ENCODE measurements at places on chromosomes 2 and 18. TPM values are rescaled to one million over a fixed set of nuclear protein-coding genes. Genes with fewer than 3 reads are reported as not detected.

SATB2 gene
- total RNA-seq, result 5.3 TPM

CYRIA gene
- 22.3 TPM for total RNA-seq

DNA sequence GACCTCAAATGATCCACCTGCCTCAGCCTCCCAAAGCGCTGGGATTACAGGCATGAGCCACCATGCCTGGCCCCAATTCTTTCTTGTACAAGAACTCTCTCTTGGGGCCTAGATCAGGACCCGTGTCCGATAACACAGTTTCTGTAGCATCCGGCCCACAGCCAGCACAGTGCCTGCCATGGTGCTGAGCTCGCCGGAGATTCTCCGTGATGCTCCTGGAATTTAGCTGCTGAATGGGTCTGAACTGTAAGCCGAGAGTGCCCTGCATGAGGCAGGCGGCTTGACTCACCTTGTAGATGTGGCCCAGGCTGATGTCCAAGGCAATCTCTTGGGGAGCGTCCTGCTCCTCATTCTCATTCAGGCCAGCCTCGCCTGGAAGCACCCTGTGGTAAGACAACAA is 53.3 kb upstream of the SEMA4C start:
- no peak for DNase-seq

GRCh38 chr2:75243219-75243618 is 43.9 kb upstream of the TACR1 start:
- DNase-seq, result no peak

DNA sequence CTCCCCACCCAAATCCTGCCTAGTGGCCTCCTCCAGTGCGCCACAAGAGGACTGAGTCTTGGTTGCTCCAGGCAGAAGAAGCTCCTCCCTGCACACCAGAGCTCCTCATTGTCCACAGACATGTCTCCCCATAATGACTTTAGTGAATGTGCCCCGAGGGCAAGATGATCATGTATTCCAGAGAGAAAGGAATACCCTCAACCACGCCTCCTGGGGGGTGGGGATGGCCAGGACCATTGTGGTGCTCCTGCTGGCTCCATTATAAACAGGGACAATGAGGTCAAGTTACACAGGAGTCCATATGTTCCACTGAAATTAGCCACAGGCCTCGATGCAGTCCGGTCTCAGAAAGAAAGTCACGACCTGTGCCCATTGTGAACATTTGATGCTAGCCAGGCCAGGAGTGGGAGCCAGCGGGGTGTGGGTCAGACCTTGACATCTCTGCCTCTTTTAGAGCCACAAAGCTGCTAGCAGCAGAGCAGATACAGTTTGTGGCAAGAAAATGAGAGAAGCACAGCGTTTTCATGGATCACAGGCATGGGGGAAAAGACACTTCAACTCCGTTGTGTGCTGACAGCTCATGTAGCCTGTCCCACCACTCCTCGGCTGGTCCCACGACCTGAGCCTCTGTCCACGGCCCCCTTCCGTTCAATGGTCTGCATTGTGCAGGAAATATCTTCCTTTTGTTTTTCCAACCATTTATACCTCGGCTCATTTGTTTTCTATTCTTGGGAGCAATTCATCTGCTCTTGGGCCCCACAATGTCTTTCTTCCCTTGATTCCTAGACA is 70.7 kb upstream of the FZD7 start:
- DNase-seq, result no peak

Measured in posterior vena cava (tissue), 2 donors.